ENCODE measurements at places on chromosomes 5 and 9.
A peak's percentile ranks its signal among the peaks of the same experiment; 100 is the strongest.

GRCh38 chr9:129464972-129465833 lies 155.7 kb downstream of the C9orf50 start:
- DNase-seq = no peak

DNA sequence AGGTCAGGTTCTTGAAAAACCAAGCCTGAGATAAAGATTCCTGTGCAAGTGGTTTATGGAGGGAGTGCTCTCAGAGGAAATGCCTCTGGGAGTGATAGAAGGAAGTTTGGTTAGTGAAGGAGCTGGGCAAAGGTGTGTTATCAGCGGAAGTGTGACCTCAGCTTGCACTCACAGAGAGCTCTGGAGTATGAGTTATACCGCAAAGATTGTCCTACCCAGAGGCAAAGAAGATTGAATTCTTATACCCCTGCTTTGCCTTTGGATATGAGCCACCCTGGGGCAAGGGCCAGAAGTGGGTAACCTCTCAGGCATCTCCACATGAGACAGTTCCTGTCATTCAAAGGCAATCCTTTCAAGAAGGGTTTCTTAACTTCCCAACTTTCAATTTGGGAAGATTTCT lies 145.6 kb downstream of the MUSK start:
- DNase-seq = no peak

- DNase-seq = no peak
Observed at GRCh38 chr5:126878634-126879033, 101.7 kb downstream of the LMNB1 start.

GRCh38 chr5:158722940-158723339 lies 376.8 kb downstream of the EBF1 start:
- no peak for DNase-seq

DNA sequence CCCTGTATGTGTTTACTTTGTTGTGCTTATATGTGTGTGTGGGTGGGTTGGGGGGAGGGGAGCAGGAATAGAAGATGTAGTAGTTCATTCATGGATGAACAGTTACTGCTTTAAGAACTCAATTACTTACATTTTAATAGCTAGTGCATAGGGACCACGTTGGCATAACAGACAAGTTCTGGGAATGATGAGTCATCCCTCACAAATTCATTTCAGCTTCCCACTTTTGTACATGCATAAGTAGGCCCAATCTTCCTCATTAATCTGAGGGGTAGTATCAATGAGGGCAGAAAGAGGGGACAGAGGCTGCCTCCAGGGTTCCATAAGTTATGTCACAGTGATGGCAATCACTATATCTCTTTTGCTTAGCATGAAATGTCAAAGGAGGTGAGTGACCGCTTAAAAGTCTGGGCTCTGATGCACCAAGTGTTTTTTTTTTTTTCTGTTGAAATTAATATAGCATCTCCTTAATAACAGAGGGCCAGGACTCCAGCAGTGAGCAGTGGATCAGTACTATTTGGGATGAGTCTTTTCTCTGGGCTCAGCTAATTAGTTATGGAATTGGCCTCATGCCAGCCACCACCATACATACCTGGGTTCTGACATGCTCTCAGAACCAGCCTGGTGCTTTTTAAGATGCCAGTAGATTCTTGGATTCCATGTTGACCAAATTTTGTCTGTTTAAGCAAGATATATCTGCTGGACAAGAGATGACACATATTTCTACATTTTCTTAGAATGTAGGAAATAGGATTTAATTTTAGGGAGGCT lies 37.1 kb downstream of the PRDM6 start:
- no peak for DNase-seq

DNA sequence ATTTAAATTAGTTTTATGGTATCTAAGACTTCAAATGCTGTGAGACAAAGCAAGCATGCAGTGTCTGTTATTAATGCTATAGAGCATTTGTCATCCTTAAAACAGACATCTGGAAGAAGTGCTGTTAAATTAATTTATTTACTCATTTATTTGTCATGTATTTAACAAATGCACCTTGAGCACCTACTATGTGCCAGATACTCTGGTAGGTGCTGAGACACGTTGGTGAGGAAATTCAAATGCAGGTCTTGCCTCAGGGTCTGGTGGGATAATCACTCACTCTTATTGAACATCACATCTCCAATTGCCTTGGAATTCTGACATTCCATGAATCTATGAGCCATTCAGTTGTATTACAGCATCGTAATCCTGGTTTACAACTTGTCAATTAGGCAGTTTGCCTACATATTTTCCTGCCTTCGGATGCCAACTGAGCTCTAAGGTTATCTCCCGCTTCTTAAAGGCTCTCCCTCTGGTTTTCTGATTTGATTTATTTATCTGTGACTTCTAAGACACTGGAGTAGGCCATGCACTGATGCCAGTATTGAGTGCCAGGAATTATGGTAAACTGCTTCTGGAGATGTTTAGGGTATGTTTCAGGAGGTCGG lies 56.0 kb upstream of the RPS23 start:
- DNase-seq = no peak

DNA sequence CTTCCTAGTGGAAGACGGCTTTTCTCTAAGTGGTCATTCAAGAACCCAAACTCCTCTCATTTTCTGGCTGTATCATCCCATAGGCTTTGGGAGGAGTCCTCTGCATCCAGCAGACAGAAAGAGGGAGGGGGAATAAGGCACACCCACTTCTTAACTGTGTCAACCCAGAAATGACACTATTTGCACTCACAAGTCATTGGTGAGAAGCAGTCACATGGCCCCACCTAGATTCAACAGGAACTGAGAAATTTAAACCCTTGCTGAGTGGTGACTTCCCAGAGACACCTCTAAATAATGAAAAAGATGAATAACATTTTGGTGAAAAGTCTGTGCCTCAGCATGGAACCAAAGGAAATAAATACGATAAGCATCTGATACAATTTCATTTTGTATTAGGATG lies 120.0 kb downstream of the MCTP1 start:
- no peak for DNase-seq

GRCh38 chr9:37928552-37929430 lies 24.9 kb upstream of the SLC25A51 start:
- no peak for DNase-seq

- no peak for DNase-seq
Observed at GRCh38 chr9:123416176-123416575, 60.2 kb downstream of the CRB2 start.

DNA sequence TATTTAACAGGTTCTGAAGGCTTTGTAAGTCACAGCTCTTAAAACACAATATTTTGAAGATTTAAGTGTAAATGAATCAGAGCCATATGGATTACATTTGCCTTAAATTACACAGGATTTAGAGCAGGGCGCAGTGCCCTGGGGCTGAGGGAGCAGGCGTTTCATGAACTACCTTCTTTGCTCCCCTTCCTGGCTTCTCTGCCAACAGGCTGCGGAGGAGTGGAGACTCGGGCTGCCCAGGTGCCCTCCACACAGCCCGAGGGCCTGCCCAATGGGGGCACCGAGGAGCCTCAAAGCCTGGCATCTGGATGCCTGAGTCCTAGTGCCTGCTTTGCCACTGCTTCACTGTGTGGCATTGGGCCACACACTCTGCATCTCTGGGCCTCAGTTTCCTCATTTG lies 90.6 kb upstream of the HAND1 start:
- no peak for DNase-seq

DNA sequence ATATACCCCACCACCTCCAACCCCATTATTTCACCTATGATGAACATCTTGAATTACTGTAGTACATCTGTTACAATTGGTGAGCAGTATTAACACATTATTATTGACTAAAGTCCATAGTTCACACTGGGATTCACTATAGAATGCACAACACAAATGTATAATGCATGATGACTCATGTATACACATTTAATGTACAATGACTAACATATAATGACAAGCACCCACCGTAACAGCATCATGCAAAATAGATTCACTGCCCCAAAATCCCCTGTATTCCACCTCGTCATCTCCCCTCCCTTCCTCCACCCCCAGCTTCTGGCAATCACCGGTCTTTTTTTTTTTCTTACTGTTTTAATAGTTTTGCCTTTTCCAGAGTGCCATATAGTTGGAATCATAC lies 47.1 kb upstream of the NEK6 start:
- no peak for DNase-seq

- no peak for DNase-seq
Observed at GRCh38 chr9:35903049-35903448, 3.0 kb upstream of the HRCT1 start.

DNA sequence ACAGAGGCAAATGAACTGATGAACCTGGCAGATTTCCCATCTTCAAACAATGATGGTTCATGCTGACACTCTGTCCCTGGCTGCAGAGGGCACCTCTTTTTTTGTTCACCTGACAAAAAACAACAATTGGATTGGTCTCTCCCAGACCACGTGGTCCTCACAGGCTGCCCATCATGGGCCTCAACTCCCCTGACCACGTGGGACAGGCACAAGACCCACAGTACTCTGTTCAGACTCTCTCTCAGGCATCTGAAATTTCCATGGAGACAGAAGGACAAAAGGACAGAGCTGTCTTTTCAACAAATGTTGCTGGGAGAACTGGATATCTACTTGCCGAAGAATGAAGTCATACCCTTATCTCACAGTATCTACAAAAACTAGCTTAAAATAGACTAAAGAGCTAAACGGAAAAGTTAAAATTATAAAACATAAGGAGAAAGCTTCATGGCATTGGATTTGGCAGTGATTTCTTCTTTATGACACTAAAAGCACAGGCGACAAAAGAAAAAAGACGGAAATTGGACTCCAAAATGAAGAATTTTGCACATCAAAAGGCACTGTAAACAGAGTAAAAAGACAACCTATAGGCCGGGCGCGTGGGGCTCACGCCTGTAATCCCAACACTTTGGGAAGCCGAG lies 12.2 kb upstream of the DRD1 start:
- no peak for DNase-seq

DNA sequence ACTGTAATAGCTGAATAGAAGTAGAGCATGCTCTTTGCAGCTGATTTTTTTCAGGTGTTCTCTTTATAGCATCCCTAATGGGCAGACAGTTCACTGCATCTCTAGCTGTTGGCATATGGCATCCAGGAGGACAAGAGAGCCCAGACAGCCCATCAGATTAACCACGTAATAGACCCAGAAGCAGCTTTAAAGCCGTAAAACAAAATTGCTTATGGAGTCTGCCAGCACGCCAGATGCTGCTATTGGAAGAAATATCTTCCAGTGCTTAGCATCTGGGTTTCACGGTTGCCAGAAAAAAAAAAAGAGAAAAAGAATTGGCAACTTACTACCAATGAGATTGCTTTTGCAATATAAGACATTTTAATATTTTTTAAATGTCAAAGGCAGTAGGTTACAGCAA lies 869.4 kb upstream of the NUDT12 start:
- no peak for DNase-seq

- no peak for DNase-seq
Observed at GRCh38 chr5:177311392-177311722, 341 bp downstream of the MXD3 start.

GRCh38 chr5:37637165-37637845 lies 202.5 kb downstream of the GDNF start:
- DNase-seq = no peak

DNA sequence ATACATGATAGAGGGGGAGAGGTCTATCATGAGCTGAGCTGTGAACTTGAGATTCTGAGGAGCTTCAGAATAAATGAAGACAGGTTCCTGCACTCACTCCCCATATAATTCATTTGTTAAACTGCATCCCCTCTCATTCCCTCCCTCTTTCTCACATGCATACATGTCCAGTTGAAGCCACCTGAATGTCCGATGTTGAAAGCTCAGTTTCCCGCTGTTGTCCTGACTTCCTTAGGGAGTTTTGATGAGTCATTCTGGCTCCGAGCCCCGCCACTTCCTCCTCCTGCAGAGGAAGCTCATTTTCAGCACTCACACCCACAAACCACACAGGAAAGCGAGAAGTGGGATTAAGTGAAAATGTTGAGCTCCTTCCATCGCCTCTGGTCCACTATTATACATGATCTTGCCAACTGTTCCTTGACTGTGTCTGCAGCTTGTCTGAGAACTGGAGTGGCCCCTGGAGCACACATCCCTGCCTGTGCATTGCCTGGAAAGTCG lies 121.2 kb downstream of the CEMIP2 start:
- peak; percentile 7 for DNase-seq

DNA sequence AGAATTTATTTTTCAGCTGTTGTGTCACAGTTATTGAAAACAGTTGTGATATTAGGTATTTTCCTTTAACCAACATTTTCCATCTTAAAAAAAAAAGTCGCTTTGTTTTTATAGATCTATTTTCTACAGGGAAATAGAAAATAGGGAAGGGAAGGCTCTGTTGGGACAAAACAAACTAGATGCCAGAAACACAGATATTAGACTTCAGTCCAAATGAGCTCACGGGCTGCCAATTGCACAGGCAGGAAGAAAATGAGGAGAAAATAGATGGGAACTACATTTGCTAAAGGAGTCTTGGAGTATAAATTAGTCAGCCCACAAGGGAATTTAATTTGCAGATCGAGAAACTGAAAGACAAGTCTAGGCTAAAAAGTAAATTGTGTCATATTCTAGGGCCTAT lies 21.4 kb upstream of the ISOC1 start:
- DNase-seq = no peak

GRCh38 chr5:132228241-132229035 lies 785 bp upstream of the P4HA2 start:
- no peak for DNase-seq

GRCh38 chr5:43601454-43602260 lies 1.3 kb upstream of the NNT start:
- DNase-seq = no peak

DNA sequence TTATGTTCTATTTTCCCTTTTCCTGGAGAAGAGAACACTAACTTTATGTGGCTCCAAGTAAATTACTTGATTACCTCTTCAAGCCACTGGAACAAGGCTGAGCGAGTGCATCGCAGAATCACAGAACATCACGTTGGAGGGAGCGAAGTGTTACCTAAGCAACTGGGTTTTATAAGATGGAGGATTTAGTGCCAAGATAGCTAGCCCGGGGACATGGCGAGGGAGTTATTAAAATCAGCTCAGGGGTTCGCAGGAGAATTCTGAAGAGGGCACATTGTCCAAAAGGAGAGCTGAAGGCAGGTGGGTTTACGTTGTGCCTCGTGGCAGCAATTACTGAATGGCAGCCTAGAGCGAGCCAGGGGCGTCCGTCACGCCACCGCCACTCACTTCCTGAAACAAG lies 563.2 kb upstream of the ADAMTS16 start:
- no peak for DNase-seq

DNA sequence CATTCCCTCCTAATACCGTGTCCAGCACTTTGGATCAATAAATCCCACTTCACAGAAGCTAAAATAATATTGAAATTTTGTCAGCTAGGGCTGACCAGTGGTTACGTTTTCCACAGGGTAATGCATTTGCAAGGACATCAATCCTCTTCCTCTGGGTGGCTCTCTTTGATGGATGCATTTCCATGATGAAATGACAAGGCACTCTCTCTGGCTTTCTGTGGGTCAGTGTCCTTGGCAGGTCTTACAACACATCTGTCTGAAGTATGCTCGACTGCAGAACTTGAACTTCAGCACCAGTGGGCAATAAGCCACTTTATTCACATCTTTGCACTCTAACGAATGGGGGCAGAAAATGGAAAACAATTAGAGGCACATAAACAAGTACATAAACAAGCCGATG lies 330.1 kb downstream of the ADAMTS6 start:
- DNase-seq = no peak
